IgD-negative memory B cell (primary cell): ENCODE measurements at places on chromosomes 3 and 15. TPM values are rescaled to one million over a fixed set of nuclear protein-coding genes. Genes with fewer than 3 reads are reported as not detected.

The GOLGA8S gene
- polyA plus RNA-seq = not detected

The LRTM1 gene
- polyA plus RNA-seq = not detected

The MUC13 gene
- not detected for polyA plus RNA-seq

The SLITRK3 gene
- not detected for polyA plus RNA-seq

The MCF2L2 gene
- 0.15 TPM for polyA plus RNA-seq

The NR2E3 gene
- polyA plus RNA-seq = 0.78 TPM

The CMTM8 gene
- 0.25 TPM for polyA plus RNA-seq

The MAGI1 gene
- polyA plus RNA-seq = 1.3 TPM

The ACTC1 gene
- polyA plus RNA-seq = not detected

The TEX9 gene
- polyA plus RNA-seq = 31.2 TPM

The PP2D1 gene
- polyA plus RNA-seq = 0.64 TPM

The PPP1R14D gene
- 0.56 TPM for polyA plus RNA-seq

The HHATL gene
- not detected for polyA plus RNA-seq

The FHIT gene
- 17.3 TPM for polyA plus RNA-seq

The CLDN18 gene
- polyA plus RNA-seq = not detected

The MCTP2 gene
- 12.2 TPM for polyA plus RNA-seq

The KNG1 gene
- not detected for polyA plus RNA-seq

The P2RY12 gene
- 1.7 TPM for polyA plus RNA-seq

The ACAD11 gene
- 6.0 TPM for polyA plus RNA-seq

The PLSCR2 gene
- not detected for polyA plus RNA-seq

The ARPIN gene
- polyA plus RNA-seq = not detected

The CILP gene
- not detected for polyA plus RNA-seq

The PPIB gene
- polyA plus RNA-seq = 591 TPM
